Activated CD4-positive, alpha-beta T cell treated with anti-CD3 and anti-CD28 coated beads for 48 hours (primary cell): ENCODE measurements at places on chromosomes 2 and 18.

DNA sequence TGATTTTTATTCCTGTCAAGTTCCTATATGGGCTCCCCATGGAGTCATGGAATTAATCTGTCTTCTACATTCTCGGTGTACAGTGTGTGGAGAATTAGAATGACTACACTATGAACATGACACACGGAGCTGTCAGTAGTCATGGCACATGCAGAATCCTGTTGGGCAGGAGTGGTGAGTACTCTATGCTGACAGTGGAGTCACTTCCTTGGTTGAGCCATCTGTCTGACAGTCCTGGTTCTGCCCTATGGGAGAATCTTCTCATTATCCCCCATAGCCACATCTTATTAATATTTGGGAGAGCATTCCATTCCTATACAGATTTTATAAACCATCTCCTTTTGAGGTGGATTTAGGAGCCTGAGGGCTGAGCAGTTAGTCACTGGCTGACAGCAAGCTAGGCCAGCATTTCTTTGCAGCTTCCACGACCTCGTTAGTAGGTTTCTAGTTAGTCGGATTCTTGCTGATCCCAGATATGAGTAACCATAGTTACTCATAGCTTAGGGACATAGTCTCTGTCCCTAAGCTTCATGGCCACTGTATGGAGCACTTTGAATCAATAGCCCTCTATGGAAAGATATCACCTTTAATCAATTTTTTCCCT is 90.6 kb downstream of the MDH1 start:
- no peak for DNase-seq

GRCh38 chr2:112692918-112693317 is 27.9 kb upstream of the NT5DC4 start:
- DNase-seq = peak; percentile 66

GRCh38 chr18:71212222-71212621 is 923.4 kb downstream of the SOCS6 start:
- no peak for DNase-seq

DNA sequence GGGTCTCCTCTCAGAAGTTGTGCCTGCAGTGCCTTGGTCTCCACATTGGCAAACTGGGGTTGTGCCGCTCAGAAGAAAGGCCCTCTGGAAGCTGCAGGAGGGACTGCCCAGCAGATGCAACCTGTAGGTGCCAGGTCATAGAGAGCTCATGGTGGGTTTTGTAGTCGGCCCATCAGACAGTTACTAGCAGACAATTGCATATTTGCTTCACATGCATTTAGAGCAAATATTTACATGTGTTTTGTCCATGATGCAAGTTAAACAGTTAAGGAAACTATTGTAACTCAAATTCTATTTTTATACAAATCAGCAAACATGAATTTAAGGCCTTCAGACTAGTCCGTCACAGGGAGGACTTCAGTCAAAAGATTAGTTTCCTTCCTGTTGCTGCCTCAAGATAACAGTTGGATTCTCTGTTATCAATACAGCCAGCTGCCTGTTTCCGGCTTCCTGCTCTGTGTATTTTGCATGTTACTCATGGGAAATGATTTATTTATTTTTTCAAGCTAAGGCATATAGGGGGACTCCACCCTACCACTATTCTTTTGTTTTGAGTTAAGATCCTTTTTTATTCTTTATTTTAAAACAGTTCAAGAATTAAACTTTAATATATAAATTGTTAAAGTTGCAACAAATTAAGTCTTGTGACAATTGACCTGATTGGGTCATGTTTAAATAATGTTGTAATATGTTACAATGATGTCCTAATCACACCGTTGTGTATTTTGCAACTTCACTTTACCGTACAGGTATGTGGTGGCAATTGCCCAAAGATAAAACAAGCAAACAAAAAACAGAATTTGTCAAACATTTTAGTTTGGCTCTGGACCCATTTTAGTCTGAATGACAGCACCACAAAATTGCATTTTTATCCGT is 133.5 kb downstream of the SPTBN1 start:
- DNase-seq = no peak

- no peak for DNase-seq
These were observed 27.7 kb downstream of the SH3BP4 start for GRCh38 chr2:234979204-234980167.

- no peak for DNase-seq
These were observed 33.7 kb downstream of the RFTN2 start for GRCh38 chr2:197641666-197642065.

- DNase-seq = no peak
These were observed at the start of gene MC4R for GRCh38 chr18:60372596-60372995. Gene MC4R, minus strand, starts transcription at chr18:60372775. Its CDS starts 426 bp downstream, at chr18:60372349.

DNA sequence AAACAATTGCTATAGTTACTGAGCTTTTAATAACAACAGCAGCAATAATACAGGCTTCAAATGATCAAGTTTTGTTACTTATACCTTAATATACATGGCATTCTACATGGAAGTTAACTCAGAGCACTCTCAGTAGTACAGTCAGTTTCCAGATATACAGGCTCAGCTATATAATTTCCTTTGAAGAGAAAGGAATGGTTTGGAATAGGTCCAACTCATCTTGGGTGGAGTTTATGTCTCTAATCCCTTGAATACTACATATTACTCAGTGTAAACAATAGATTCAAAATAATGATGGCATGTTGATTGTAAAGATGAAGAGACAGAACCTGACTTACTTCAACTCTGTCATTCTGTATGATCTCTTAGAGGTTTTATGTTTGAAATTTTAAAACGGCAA is 174.9 kb downstream of the EPHA4 start:
- no peak for DNase-seq

GRCh38 chr18:76684265-76684664 is 138.1 kb upstream of the ZNF236 start:
- DNase-seq = no peak

DNA sequence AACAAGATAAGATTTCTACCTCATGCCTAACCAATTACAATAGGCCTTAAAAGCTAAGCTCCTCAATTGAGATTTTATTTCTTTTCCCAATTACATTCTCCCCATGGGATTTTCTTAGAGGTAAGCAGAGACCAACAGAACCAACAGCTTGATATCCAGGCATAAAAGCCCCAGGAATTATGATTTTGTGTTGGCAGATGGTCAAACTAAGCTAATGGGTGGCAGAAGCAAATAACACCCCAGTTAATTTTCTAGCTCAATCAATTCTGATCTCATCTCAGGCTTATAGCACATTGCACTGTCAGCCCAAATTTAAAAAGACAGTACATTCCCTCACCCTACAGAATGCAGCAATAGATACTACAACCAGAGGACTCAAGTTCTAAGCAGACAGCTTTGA is 156.4 kb downstream of the NRXN1 start:
- no peak for DNase-seq

GRCh38 chr2:148739454-148740105 is 95.0 kb downstream of the EPC2 start:
- no peak for DNase-seq

- DNase-seq = peak; percentile 44
These were observed at the start of gene ZNF516 for GRCh38 chr18:76495006-76495370. Gene ZNF516, minus strand, starts transcription at chr18:76495242. Its CDS starts 52,188 bp downstream, at chr18:76443054.

- DNase-seq = no peak
These were observed 4.0 kb upstream of the INHBB start for GRCh38 chr2:120341977-120342376.

GRCh38 chr2:174122185-174122584 is 126.1 kb downstream of the OLA1 start:
- DNase-seq = no peak

DNA sequence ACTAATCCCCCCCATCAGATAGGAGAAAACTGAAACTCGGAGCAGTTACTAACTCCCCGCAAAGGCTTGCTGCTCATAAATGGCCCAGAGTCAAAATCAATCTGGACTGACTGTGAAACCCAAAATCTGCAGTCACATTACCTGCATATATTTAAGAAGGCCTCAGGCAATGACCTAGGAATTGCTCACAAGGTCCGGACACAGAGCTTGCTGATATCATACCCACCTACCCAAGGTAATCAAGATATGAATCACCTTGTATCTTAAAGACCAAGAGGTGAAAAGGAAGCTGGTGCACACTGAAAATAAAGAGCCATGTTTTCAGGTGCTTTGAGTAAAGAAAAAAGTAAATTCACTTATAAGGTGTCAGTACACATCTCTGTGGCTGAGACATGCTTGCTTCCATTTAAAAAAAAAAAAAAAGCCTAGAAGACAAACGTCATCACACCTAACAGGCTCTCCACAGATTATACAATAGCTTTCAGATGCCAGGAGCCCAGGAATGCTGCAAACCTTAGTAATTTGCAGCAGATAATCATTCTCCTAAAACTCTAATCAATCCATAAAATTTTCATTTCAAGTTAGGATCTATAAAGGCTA is 195.4 kb downstream of the ZEB2 start:
- DNase-seq = peak; percentile 41

GRCh38 chr2:17759805-17760204 is 5.9 kb downstream of the GEN1 start:
- no peak for DNase-seq

- DNase-seq = no peak
These were observed 32.2 kb downstream of the PELI1 start for GRCh38 chr2:64112016-64112415.
